ENCODE measurements at places on chromosomes 1 and 21.

DNA sequence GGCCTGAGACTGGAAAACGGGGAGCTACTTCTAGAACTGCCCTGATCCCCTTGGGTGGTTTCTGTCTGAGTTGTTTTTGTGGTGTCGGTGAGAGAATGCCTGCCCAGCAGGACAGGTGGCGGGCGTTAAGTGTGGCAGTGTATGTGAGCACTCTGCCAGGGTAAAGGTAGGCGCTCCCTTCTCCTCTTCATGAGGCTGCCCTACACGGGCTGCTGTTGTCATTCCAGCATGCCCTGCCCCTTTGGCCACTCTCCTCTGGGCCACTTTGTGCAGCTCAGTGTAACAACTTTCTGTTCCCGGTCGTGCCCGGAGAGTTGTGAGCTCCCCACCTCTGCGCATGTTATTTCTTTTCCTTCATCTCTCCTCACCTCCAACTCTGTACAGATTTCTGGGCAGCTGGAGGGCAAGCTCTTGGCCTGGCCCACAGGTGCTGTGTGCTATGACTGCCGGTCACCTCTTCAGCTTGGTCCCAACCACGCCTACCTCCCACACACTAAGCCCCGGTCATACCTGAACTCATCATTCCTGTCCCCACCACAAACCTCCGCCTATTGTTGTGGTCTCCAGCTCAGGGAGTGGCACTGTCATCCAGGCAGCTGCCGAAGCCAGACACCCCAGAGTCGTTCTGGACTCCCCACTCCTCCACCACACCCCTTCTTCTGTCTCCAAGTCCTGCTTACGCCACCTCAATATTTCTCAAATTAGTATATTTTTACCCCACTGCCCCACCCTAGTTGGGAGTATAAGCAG lies 69.0 kb downstream of the GADD45A start:
- DNase-seq, result no peak

DNA sequence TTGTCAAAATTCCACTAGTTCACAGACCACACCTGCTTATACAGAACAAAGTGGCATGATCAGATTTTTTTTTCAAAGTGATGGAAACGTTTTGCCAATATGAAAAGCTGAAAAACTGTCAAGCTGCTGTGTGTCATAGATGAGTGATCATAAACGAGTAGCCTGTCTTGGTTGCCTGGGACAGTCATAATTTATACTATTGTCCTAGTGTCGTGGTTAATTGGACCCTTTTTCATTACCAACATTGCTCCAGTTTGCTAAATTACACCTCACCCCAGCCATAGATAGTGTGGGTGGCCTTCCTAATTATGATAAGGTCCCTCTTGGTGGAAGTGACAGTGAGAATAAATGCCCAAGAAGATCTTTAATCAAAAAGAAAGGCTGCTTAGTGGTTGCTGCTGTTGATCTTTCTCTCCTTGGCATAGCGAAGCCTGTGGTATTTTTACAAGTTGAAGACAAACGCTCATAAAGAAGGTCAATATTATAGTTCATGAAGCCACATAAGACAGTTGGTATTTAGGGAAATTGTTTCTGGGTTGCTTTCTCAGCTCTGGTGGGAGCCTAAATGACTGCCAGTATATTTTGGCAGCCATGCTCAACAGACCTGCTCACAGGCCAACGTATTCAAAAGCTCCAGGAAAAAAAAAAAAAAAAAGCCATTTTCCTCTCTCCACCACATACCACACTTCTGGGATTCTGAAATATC lies 478.1 kb downstream of the PLA2G4A start:
- DNase-seq, result no peak

DNA sequence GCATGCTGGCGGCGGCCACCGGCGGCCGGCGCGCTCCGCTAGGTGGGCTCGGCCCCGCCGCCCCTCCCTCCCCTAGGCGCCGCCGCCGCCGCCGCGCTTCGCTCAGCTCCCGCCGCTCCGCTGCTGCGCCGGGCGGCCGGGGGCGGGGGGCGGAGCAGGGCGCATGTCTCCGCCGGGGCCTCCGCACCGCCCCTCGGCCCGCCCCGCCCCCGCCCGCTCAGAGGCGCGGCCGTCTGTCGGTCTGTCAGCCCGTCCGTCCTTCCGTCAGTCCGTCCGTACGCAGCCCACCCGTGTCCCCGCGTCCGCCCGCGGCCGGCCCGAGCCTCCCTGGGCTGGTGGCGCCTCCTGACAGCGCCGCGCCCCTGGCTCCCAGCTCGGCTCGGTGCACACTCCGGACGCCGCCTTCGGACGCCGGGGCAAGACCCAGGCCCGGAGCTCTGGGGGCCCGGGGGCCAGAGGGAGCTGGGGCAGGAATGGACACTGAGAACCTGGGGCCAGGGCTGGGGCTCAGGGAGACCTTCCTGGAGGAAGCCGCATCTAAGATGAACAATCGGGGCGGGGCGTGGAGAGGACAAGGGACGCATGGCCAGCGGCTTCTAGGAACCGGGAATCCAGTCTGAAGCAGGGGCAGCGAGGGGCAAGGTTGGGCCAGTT lies at the start of gene GPR153:
Gene GPR153 (minus strand): TSS at position 138 of the 654 bp plus-strand sequence. CDS start 6,193 bp downstream, outside the sequence.
- DNase-seq, result no peak

- DNase-seq, result peak; percentile 77
Observed at GRCh38 chr1:230186003-230186863, 119.2 kb downstream of the GALNT2 start.

DNA sequence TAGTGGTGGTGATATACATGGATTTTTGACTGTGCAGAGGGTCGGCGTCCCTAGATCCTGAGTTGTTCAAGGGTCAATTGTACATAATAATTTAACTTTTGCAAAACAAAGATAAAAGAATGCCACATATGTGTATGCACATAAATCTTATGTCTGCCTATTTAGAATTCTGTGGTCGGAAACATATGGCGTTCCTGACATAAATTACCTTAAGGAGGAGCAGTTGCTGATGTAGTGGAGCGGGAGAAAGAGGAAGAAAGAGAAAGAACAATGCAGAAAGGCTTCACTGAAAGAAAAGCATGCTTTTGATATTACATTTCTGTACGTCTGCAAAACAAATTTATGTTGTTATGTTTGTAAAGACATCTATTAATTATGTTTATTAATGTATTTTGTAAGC lies 40.0 kb downstream of the S1PR1 start:
- DNase-seq, result no peak
